Stimulated activated CD4-positive, alpha-beta T cell treated with anti-CD3 and anti-CD28 coated beads, TNF-alpha, amount 100 ng/mL, for 1 hour (primary cell): ENCODE measurements at places on chromosomes 3 and 15.

GRCh38 chr3:132643366-132643765, 16.2 kb downstream of the ACAD11 start:
- DNase-seq = no peak

GRCh38 chr3:31132132-31132769, 237.8 kb upstream of the GADL1 start:
- DNase-seq = no peak

- no peak for DNase-seq
Observed at GRCh38 chr3:155619118-155619915, 125.6 kb downstream of the PLCH1 start.

DNA sequence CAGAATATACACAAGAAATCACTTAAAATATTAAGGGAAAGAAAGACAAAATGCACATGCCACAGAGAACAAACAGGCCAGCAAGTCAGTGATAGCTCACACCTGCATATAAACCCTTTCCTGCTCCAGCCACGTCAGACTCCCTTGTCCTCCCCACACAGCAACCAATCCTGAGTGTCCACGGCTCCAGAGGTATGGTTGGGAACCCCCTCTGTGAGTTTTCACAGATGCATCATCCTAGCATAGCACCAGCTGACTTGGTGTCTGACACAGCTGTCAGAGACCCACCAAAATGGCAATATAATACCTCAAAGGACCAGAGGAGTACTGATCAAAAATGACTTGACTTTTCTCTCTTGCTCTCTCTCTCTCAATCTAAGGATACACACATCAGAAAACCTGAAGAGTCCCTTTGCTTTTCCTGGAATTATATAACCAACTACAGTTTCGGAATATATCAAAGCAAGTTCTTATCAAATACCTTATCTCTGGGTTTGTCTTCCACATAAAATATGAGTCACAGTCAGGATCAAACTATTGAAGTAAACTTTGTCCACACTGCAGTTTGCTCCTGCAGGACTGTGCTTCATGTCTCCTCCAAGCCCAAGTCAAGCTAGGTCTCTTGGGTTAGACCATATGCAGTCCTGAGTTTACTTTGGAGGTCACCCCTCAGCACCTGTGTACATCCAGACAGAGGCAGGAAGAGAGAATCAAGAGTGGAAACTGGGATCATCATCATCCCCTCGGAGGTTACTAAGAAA, 187.1 kb upstream of the THBS1 start:
- DNase-seq = no peak

GRCh38 chr15:62502451-62502850, 337.4 kb upstream of the C2CD4B start:
- DNase-seq = no peak

DNA sequence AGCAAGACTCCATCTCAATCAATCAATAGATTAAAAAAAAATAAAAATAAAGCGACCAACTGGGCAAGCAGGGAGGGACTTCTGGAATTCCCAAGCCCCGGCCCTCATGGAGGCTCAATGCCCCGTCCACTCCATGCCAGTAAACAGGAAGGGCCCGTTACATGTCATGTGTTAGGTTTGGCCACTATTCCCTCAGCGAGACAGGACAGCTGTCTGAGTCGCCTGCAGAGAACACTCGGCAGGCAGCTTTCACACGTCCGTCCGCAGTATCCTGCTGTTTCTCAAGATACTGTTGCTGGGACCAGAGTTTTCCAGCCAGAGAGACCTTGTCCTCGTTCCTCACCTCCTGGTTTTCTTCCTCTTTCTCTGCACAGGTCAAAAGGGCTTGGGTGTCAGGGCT, 18.0 kb downstream of the TMEM44 start:
- DNase-seq = no peak

GRCh38 chr3:128624526-128625138, 26.0 kb downstream of the RPN1 start:
- no peak for DNase-seq

DNA sequence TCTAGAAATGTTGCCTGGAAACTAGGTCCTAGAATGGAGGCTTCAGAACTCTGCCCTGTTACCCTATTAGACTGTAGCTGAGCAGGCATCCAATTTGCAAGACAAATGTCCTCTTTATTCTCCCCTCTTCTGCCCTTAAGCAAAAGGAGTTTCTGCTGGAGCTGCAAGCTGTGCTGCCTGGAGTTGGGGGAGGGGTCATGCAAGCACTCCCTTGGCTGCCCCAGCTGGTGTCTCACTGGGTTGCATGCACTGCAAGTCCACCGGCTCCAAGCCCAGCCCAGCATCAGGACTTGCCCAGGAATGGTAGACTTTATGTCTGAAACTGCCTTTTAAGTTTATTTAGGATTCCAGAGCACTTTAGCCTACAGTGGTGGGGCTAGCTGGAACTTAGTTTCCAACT, 15.7 kb upstream of the RBP2 start:
- no peak for DNase-seq

DNA sequence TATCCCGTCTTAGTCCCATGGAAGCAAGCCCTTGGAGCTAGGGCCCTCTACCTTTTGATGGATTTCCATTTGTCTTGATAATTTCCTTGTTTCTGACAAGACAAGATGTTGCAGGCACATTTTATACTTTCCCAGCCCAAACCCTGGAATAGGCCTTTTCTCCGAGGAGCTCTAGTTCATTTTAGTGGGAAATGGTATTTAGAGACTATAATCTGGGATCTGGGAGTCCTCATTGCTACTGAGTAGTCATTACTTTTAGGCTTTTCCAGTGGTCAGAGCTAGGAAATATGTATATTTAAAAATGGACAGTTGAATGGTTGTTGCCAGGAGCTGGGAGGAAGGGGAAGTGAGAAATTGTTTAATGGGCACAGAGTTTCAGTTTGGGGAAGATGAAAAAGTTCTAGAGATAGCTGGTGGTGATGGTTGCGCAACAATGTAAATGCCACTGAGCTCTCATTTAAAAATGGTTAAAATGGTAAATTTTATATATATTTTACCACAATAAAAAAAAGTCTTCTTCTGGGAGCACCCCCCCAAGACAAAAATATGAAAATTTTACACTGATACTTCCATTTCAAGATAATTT, 31.6 kb downstream of the MLH1 start:
- DNase-seq = no peak

- DNase-seq = no peak
Observed at GRCh38 chr15:81152799-81153198, 18.7 kb downstream of the CFAP161 start.

- DNase-seq = no peak
Observed at GRCh38 chr3:2731843-2732242, 378.3 kb downstream of the IL5RA start.

GRCh38 chr3:89184151-89184995, 77.0 kb downstream of the EPHA3 start:
- no peak for DNase-seq

GRCh38 chr3:101319531-101319930, 844 bp downstream of the IMPG2 start:
- no peak for DNase-seq

DNA sequence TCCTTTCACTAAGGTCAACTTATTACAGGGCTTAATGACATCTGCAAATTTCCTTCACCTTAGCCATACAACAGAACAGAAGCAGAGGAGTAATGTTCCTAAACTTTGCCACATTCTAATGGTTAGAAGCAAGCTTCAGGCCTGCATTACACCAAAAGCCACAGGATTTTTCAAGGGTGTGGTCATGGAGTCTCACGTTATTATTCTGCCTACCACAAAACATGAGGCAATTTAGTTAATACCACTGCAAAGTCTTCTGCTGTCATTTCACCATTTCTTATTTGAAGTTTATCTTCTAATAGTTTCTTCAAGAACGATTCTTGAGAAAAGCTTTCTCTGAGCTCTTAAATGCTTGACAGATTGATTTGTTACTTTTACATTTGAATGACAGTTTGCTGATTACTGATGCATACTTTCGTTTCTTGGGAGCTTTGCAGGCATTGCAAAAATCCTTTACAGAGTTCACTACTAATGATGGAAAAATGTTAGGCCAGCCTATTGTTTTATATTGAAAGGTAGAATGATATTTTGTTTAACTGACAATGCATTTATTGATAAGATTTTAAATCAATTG, 1257.1 kb downstream of the NSUN3 start:
- no peak for DNase-seq

DNA sequence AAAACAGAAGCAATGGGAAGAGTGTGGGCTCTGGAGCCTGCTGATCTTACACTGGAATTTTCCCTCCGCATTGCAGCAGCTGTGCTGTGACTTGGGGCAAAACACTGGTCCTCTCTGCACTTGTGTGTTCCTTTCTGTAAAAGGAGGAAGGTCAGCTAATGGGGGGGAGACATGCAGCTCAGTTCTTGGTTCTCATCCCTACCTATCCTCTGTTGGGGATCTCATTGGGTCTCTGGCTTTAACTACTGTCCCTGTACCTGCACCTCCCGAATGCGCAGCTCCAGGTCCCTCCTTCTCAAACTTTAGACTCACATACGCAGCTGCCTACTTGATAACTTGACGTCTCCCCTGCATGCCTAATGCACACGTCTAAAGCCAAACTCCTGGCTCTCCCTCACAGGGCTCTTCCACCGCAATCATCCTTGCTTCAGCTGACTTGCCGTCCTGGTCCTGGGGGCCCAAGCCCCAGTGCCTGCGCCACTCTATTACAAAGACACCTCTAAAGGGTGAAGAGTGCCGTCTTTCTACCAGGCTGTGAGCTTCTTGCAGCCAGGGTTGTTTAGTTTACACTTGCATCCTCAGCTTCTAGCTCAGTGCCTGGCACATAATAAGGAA, 5.9 kb upstream of the TMEM44 start:
- no peak for DNase-seq

GRCh38 chr3:87268646-87269211, 7.7 kb downstream of the POU1F1 start:
- DNase-seq = no peak

DNA sequence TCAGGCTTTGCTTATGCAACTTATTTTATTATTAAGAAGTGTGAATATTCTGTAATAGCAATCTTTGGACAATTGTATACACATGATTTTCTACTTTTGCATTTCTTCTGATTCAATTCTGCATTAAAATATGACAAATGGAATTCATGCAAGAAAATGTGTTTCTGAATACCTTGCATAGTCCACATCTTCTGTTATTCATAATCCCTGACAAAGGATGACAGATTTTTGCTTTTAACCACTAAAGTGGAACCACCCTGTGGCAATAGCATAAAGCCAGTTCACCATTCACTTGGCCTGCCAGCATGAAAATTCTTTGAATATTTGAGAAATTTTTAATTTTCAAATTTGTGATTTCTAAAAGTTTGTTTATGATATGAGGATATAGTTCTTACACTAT, 397.0 kb downstream of the ROBO2 start:
- no peak for DNase-seq

DNA sequence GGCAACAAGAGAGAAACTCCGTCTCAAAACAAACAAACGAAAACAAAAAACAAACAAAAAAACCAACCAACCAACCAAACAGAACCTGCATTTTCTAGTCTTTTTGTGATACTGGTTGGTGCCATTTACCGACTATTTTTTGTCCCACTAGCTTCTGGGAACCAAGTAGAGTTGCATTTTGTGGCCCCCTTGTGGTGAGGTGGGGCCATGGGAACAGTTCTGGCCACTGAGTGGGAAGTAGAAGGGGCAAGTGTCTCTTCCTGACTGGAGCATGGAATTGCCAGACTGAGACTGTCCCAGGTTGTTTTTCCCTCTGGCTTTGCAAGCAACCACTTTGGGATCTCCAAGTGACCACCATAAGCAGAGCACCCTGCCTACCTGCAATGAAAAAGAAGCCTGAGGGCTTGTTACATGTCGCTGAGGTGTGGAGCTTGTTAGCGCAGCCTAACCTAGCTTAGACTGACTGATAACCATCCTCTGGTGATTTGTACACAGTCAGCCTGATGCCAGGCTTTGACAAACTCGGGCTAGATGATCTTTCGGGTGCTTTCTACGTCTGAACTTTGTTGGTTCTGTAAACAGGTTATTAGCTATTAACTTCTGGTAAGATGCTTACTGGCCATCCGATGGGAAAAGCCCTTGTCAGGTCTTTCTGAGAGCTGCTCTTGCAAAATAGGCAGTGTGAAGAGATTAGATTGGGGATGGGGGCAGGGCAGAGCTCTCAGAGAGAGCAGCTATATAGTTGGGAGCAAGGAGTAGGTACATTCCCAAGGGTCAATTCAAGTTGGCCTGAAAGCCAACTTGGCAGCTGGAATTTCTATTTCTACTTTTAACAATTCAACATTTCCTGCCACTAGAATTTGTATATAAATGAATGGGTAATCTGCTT, 172.2 kb downstream of the SSR3 start:
- no peak for DNase-seq

DNA sequence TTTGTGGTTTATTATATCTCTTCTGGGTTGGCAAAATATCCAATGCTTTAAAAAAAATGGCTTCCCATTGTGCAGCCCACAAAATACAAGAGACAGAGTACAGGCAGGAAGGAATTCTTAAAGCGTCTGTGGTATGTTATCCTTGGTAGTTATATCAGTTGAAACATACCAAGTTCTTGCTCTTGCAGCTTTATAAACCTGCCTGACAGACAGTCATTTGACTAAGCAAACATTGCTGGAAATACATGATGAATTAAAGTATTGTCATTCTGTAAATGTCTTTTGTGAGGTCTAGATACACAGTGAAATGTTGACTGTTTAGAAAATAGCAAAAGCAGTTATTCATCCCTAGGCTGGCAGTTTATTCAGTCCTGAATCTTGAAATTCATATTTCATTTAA, 44.8 kb upstream of the MAP3K13 start:
- no peak for DNase-seq

DNA sequence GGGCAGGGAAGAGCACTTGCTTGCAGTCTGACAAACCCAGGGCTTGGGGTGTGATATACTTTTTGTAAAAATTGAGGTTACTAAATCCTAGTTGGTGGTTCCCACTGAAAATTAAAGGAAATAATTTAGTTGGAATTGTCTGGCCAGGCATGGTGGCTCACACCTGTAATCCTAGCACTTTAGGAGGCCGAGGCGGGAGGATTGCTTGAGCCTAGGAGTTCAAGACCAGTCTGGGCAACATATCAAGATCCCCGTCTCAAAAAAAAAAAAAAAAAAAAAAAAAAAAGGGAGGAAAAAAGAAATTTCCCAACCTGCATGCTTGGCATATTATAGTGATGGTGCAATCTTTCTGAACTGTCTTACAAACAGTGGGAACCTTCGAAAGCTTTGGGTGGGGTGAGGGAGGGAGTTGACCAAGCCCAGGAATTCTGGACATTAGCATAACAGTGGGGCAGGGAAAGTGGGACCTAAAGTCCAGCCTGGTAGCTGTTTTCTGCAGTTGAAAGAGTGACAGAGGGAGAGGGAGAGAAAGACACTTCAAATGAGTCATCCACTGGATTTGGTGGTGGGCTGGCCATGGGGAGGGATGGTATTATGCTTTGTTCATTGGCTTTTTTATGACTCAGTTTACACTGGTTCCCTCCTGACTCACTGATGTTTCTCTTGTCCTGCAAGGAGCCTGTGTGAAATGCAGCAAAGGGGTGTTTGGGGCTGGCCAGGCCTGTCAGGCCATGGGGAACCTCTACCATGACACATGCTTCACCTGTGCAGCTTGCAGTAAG, 41.1 kb downstream of the LIMD1 start:
- DNase-seq = no peak
